ENCODE measurements at places on chromosomes 5 and 9.
A peak's percentile ranks its signal among the peaks of the same experiment; 100 is the strongest.

DNA sequence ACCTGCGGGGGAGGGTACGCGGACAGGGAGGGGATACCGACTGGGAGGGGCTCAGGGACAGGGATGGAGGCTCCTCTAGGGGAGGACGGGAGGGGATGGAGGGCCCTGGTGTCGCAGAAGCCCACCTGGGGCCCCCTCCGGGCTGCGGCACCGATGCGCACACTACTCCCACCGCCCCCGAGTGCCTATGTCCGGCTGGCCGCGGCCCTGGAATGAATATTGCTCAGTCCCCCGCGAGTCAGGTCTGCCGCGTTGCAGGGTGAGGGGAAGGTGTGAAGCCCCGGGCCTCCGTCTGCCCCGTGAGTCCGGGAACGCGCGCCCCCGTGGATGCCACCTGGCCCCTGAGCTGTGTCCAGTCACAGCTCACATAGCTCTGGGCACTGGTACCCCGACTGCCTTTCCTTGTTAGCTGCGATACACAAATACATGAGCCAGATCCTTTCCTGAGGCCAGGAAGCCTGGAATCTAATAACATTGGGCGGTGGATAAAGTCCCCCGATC, 44.5 kb upstream of the PRSS3 start:
- peak; percentile 11 for DNase-seq

DNA sequence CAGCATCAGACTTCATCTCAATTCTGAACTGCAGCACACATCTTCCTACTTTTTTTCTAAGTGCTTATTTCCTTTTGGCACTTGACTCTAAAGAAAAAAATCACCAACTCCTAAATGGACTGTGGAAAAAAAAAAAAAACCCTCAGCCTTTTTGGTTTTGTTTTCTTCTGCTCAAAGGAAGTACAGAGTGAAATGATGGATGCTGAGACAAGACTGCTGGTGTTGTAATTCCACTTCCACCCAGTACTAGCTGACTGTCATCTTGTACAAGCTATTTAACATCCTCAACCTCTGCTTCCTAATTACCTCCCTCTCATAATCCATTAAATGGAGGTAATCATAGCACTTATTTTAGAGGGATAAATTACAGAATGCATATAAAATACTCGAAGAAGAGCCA, 171.5 kb upstream of the GNA14 start:
- no peak for DNase-seq

- no peak for DNase-seq
Measured at GRCh38 chr5:119515192-119515591, 62.9 kb downstream of the HSD17B4 start.

GRCh38 chr5:112485934-112486355, 66.9 kb upstream of the EPB41L4A start:
- peak; percentile 9 for DNase-seq

GRCh38 chr5:84228266-84228665, 156.4 kb downstream of the EDIL3 start:
- no peak for DNase-seq

- no peak for DNase-seq
Measured at GRCh38 chr9:35863583-35863982, 6.6 kb downstream of the OR13J1 start.

DNA sequence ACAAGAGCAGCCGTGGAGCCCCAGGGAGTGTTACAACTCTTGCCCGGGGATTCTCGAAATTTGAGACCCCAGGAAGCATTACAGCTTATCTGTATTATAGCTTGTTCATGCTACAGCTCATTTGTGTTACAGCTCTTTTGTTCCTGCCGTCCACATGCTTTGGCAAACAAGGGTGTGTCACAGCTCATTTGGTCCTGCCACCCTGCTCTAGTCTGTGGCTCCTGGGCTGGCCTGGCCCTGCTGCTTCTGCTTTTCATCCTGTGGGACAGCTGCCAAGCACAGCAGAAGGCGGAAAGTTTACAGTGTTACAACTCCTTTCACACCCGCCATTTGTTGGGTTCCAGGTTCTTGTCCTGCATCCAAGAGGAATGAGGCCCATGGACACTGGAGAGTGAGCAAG, 685.0 kb downstream of the SLCO4C1 start:
- no peak for DNase-seq
